ENCODE measurements at places on chromosomes 6 and 20.

- no peak for DNase-seq
Observed at GRCh38 chr6:159074876-159075275, 30.1 kb upstream of the TAGAP start.

DNA sequence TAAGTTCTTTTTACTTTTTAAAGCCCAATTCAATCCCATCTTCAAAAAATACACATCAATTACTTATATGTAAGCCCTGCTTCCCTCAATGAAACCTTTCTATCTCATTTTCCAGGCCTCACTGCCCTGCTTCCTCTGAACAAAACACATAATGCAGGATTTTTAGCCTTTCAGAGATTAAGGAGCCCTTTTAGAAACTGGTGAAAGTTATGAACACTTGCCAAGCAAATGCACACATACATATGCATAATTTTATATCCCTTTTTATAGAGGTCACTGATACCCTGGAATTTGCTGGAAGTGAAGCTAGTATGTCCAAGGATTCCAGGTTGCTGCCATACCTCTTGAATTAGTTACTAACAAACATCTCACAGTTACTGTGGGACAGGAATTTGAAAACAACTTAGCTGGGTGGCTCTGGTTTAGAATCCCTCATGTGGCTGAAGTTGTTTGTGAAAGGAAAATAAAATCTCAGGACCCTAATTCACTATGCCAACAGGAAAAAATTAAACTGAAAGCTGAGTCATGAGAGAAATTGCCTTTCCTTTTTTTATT lies 75.8 kb downstream of the UBE3D start:
- DNase-seq, result no peak

- no peak for DNase-seq
Observed at GRCh38 chr6:137820952-137821351, 46.1 kb upstream of the TNFAIP3 start.

DNA sequence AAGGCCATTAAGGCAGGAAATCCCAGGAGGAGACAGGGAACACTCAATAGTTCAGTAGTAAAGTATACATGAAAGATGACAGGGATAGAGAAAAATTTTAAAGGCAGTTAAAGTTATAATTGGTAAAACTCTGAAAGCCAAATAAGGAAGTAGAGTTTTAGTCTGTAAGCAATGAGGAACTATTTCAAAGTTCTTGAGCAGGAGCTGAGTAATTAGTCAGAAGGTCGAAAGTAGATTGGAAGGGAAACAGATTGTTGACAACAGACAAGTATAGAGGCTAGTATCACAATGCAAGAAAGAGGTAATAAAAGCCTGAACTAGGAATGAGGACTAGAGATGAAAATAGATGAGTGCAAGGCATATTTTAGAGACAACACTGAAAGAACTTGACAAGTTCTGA lies 150.3 kb downstream of the CDK19 start:
- DNase-seq, result no peak

DNA sequence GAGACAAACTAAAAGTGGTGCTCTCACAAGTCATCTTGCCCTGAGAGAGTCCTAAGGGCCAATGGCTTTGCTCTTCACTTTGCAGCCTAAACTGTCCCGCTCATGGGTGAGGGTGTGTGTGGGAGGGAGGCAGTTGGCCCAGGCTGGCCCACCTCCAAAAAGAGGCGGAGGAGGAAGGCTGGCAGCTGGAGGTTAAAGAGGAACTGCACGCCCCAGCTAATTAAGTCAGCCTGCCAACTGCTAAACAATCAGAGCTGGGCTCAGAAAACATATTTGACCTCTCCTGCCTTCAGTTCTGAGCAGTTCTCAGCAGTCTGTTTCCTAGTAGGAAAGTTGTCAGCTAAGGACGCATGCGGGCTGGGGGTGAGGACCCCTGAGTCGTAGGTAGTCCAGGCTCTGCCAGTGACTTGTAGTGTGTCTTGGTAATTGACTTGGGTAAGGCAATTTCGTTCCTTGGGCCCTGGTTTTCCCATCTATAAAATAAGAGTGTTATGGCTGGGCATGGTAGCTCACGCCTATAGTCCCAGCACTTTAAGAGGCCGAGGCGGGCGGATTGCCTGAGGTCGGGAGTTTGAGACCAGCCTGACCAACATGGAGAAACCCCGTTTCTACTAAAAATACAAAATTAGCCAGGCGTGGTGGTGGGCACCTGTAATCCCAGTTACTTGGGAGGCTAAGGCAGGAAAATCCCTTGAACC lies 17.0 kb downstream of the GSS start:
- DNase-seq, result no peak

GRCh38 chr20:46111028-46111835 lies 6.9 kb upstream of the CD40 start:
- DNase-seq, result no peak

GRCh38 chr20:61719691-61720347 lies 345.9 kb downstream of the TAF4 start:
- DNase-seq, result no peak

GRCh38 chr6:54014440-54014839 lies 96.8 kb upstream of the MLIP start:
- no peak for DNase-seq

DNA sequence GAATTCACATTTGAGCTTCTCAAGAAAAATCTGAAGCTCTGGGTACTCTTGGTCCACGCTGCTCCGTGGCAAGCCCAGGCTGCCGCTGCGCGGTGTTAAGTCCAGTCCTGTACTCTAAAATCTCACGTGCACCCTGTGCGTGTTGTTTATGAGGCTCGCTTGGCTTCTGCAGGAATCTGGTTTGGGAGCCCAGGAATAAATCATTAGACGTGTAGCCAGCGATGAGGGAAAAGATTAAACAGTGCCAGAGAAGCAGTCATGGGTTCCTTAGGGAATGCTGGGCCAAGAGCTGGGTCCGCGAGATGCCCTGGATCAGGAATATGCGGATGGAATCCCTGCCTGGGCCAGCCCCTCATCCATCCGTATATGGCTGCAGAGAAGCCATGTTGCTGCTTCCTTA lies 87.3 kb downstream of the KCNB1 start:
- no peak for DNase-seq

GRCh38 chr6:111957623-111958315 lies 84.5 kb upstream of the FYN start:
- DNase-seq, result no peak

- no peak for DNase-seq
Observed at GRCh38 chr6:135905604-135906300, 54.3 kb downstream of the PDE7B start.

GRCh38 chr6:56838016-56838555 lies 116.8 kb upstream of the BEND6 start:
- DNase-seq, result no peak

- DNase-seq, result no peak
Observed at GRCh38 chr20:50625986-50626677, 65.2 kb downstream of the RIPOR3 start.

GRCh38 chr6:67811239-67812037 lies 823.6 kb upstream of the ADGRB3 start:
- no peak for DNase-seq

DNA sequence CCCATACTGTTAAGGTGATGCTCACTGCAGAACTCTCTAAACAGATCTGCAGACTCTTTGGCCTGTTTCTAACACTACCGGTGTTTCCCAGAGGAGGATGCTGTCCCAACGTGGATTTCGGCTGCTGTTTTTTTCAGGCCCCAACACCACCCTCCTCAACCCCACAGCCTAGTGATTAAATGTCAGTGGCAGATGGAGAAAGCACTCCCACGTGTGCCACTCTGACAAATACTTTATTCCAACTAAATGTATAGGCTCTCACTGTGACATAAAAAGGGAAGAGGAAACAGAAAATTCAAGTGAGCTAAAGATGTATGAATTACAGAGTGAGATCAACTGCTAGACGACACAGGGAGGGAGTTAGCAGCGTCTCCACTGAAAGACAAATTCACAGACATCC lies 3.6 kb downstream of the TBC1D20 start:
- no peak for DNase-seq

GRCh38 chr20:642398-643174 lies 10.4 kb downstream of the SRXN1 start:
- DNase-seq, result no peak

DNA sequence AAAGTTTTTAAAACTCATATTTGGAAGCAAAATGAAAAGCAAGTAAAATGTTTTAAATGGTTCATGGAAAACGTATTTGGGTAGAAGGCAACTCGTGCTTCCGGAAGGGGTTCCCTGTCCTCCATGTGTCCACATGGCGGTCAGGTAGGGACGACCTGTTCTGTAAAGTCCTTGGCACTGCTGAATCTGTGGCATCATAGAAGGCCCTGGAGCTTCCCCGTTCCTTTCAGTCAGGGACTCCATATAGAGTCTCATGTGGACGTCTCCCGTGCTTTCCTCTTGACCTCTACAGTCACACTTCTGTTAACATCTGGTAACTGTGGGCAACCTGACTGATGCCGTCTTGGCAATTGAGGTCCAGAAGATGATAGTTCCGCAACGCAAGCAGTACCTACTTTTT lies 11.4 kb downstream of the DYNLT1 start:
- no peak for DNase-seq

DNA sequence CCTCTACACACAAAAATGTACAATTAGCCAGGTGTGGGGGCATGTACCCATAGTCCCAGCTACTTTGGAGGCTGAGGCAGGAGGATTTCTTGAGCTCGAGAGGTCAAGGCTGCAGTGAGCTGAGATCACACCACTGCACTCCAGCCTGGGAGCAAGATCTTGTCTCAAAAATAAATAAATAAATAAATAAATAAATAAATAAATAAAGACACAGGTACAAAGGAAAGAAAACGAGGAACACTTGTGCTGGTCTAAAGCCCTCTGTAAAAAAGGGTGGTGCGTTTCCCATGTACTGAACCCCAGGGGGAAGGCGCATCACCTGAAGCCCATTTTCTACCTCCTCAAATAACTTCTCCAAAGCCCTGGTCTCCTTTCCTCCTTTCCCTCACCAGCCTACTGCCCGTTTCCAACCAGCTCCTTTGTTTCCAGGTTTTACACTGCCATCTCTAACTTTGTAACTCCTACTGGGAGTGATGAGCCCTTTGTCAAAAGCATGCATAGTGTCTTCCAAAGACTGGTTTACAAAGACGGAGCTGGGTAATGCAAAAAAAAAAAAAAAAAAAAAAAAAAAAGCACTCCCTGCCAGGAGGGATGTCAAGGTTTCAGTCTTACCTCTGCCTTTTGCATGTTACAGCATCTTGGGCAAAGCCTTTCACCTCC lies 81.5 kb upstream of the SOX4 start:
- DNase-seq, result no peak

DNA sequence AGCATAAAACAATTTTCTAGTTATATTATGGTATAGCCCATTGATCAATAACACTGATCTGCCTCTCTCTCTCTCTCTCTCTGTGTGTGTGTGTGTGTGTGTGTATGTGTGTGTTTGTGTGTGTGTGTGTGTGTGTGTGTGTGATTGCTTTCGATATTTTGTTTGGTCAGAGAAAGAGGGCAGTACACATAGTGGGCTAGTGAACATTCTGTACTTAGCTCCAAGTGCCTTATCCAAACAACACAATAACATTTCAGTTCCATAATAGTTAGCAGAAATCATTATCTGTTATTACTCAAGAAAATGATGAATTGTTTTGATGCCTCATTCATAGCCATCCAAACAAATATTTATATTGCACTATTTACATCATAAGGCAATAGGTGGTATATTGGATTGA lies 979.1 kb upstream of the CITED2 start:
- DNase-seq, result no peak

DNA sequence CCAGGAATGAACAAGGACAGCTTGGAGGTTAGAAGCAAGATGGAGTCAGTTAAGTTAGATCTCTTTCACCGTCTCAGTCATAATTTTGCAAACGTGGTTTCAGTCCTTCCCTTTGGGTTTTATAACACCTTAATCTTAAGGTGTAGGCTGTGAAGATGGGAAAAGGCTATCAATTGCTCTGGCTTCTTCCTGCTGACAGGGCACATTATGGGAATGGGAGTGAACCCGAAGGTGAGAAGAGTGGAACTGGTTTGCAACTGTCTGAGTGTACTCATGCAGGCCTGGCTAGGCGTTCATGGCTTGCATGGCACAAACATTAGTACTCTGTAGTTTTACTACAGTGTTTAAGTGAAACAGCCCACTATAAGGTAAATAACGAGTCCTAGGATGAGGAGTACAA lies 9.4 kb downstream of the TAF8 start:
- no peak for DNase-seq

DNA sequence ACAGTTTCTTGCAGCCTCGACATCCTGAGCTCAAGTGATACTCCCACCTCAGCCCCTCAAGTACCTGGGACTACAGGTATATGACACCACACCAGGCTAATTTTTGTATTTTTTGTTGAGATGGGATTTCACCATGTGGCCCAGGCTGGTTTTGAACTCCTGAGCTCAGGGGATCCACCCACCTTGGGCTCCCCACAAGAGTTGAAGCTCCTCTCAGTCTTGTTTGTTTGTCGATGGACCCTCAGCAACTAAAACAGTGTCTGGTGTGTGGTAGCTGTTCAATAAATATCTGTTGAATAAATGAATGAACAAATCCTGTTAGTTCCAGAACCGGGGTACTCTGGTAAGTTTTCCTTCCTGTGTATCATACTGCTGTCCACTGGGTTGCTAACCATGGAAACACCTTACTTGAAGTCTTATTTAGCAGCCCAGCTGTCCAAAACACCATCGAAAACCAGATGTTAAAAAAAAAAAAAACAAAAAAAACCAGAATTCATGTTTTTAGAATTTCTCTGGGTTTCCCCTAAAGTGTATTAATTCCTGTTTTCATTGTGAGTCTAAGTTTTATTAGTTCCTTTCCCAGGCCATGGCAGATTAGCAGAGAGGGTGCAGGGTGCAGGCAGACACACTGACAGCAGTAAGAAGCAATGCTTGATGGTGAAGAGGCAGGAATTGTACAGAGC lies 7.8 kb upstream of the EZR start:
- no peak for DNase-seq

GRCh38 chr6:85797993-85798392 lies 155.3 kb upstream of the SYNCRIP start:
- DNase-seq, result no peak

GRCh38 chr6:73560853-73561407 lies 40.1 kb upstream of the EEF1A1 start:
- DNase-seq, result no peak

GRCh38 chr20:59735486-59735885 lies 131.1 kb downstream of the PHACTR3 start:
- no peak for DNase-seq

DNA sequence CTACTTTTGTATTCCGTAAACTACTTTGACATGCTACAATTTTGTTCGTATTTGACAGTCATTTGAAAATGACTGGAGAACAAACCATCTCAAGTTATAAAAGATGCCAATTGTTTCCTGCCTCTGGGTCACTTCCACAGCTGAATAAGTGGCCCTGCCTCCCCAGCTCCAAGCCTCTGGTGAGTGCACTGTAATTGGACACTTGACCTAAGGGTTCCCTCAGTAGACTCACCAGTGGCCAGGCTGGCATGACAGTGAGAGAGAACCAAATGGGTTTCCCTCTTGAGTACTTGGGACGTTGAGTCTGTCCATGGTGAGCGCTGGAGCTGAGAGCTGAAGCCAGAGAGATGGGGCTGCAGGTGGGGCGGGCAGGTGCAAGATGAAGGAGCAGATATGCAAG lies 57.1 kb downstream of the SLC35D3 start:
- no peak for DNase-seq

GRCh38 chr6:71675386-71675785 lies 211.0 kb upstream of the RIMS1 start:
- DNase-seq, result no peak

- no peak for DNase-seq
Observed at GRCh38 chr6:92763274-92763584, 656.1 kb downstream of the EPHA7 start.

- DNase-seq, result no peak
Observed at GRCh38 chr6:155880900-155881299, 425.3 kb upstream of the NOX3 start.
